ENCODE measurements at places on chromosomes 3 and 15. TPM values are rescaled to one million over a fixed set of nuclear protein-coding genes. Genes with fewer than 3 reads are reported as not detected.

DNA sequence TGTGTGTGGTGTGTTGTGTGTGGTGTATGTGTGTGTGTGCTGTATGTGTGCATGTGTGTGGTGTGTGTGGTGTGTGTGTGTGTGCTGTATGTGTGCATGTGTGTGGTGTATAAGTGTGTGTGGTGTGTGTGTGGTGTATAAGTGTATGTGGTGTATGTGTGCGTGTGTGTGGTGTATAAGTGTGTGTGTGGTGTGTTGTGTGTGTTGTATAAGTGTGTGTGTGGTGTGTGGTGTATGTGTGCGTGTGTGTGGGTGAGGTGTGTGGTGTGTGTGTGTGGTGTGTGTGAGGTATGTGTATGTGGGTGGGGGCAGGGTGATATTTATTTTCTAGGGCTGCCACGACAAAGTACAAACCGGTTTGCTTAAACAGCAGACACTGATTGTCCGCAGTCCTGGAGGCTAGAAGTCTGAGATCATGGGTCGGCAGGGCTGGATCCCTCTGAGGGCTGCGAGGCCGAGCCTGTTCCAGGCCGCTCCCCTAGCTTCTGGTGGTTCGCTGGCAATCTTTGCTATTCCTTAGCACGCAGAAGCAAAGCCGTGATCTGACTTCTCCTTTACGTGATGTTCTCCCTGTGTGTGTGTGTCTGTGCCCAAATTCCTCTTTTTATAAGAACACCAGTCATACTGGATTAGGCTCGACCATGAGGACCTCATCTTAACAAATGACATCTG is 160.2 kb downstream of the XXYLT1 start:
- no peak for DNase-seq

DNA sequence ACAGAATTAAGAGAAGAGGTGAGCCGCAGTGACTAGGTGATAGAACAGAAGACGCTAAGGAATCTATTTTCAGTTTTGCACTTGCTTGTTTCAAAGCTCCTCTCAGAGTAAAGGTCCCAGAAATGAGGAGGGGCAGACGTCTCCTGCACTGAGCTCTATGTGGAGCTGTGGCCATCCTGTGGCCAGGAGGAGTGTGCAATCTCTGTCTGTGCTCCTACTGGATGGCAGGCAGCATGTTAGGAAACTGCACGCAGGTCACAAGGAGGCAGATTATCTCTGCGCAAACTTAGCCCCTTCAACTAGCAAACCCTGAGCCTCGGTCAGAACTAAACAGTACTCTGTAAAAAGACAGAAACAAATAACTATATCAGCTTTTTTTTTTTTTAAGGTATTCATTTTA is 31.1 kb upstream of the PPIB start:
- DNase-seq = no peak

GRCh38 chr3:161148832-161149475 is 43.8 kb upstream of the B3GALNT1 start:
- no peak for DNase-seq

- no peak for DNase-seq
Measured at GRCh38 chr3:197936819-197937384, 13.1 kb upstream of the RPL35A start.

GRCh38 chr15:92104072-92104471 is 250.6 kb downstream of the SLCO3A1 start:
- no peak for DNase-seq

GRCh38 chr3:141367038-141367730 is 1.1 kb upstream of the ZBTB38 start:
- no peak for DNase-seq

DNA sequence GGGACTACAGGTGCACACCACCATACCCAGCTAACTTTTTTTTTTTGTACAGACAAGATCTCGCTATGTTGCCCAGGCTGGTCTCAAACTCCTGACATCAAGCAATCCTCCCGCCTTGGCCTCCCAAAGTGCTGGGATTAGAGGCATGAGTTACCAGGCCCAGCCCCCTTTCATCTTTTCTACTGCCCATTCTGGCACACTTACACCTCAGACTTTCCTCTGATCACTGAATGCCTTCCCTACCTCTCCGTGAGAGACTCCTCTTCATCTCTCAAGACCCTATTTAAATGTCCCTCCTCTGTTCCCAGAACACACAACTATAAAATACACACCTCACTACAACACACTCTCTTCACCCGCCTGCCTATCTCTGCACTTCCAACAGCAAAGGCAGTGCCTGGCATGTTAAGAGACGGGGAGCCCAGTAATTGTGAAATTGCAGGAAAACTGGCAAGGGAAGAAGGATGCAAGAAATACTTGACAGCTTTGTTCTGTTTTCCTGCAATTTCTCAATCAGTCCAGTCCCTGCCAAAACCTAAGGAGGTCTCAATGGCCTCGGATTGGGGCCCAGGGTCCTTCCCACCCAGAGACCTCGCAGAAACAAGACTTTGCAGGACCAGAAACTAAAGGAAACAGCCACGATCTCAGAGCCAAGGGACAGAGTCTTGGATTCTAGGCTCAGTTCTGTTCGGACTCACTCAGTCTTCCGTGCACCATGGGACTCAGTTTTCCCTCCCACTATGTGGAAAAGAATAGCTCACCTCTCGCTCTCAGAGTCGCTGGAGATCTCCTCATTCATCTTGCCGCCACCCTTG is 849 bp downstream of the RRP9 start:
- no peak for DNase-seq

DNA sequence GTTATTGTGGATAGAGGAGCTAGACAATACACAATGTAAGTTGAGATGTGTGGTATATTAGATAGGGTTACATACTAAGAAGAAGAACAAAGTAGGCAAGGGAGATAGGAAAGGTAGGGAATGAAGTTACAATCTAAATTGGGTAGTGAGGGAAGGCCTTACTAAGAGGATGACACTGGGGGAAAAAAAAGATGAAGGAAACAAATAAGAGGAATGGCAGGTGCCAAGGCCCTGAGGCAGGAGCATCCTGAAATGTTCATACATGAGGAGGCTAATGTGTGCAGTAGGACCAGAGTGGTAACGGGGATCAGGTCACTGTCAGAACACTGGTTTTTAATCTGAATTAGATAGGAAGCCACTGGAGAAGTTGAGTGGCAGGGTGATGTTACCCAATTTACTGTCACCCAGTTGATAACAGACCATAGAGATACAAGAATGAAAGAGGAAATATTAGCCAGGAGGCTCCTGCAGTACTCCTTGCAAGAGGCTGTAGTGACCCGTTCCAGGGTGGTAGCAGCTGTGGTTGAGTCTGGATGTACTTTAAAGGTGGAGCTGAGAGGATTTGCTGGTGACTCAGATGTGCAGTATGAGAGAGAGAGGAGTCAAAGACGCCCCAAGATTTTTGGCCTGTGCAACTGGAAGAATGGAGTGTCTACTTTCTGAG is 14.4 kb downstream of the RTP1 start:
- DNase-seq = no peak

DNA sequence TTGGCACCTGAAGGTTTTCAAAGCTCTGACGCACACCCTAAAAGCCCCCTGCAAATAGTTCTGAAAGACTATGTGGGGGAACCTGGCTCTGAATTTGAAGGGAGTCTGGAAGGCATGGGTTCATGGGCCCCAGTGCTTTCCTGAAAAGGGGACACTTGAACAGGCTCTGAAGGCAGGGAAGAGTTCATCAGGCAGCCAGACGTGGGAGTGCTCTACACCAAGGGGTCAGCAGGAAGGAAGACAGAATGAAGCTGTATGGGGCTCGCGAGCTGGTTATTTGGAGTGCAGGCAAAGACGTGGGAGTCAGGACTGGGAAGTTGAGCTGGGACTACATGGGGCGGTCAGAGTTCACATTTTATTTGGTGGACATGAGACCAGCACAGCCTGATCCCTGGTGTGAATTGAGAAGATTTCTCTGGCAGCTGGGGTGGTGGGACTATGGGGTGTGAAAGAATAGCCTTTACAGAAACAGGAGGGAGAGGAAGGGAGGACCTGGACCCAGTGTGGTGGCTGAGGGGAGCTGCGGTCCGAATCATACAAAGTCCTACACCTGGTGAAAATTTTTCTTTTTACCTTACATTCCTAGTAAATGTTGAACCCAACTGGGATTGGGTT is 12.6 kb downstream of the ABHD6 start:
- no peak for DNase-seq

GRCh38 chr15:34708422-34708821 is 46.4 kb downstream of the GJD2 start:
- no peak for DNase-seq

STRIT1 gene
- not detected for total RNA-seq

DNA sequence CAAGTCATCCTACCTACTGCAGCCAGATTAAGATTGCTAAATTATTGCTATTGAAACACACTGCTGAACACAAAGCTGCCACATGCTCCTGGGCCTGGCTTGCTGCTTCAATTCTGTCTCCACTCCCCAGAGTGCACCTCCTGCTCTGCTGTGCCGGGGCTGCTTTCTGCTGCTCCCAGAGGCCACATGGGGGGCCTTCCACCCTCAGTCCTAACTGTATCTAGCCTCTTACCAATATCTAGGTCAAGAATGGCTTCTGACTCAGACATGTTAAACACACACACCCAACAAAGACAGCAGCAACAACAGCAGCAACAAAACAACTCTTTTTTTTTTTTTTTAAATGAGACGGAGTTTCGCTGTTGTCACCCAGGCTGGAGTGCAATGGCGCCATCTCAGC is 33.0 kb downstream of the MYZAP start:
- DNase-seq = no peak

- DNase-seq = no peak
Measured at GRCh38 chr3:126442094-126442855, 33.4 kb downstream of the ZXDC start.

UBA5 gene
- 32.9 TPM for total RNA-seq

- DNase-seq = no peak
Measured at GRCh38 chr3:158160958-158161357, 51.1 kb downstream of the RSRC1 start.

GRCh38 chr3:128011140-128011539 is 41.1 kb upstream of the SEC61A1 start:
- DNase-seq = peak; percentile 89

GRCh38 chr3:74282202-74282601 is 332.3 kb downstream of the CNTN3 start:
- DNase-seq = no peak

UACA gene
- total RNA-seq = 22.9 TPM

GRCh38 chr3:118239253-118239652 is 795.4 kb downstream of the IGSF11 start:
- no peak for DNase-seq

All from pancreas (tissue), 10 donors.